ENCODE measurements at places on chromosomes 4 and X.

GRCh38 chr4:154984148-154984547, 203.1 kb downstream of the RBM46 start:
- DNase-seq = no peak

GRCh38 chr4:4890574-4891255, 31.2 kb downstream of the MSX1 start:
- DNase-seq = no peak

- no peak for DNase-seq
These were observed 74.5 kb downstream of the MID1 start for GRCh38 chrX:10545882-10546281.

GRCh38 chr4:23970201-23970850, 80.5 kb upstream of the PPARGC1A start:
- DNase-seq = no peak

- DNase-seq = no peak
These were observed 24.8 kb upstream of the GUCY1B1 start for GRCh38 chr4:155734065-155734464.

GRCh38 chr4:63717384-63717783, 691.9 kb downstream of the TECRL start:
- DNase-seq = no peak

GRCh38 chrX:41695426-41695825, 6.7 kb downstream of the GPR34 start:
- DNase-seq = no peak

- DNase-seq = no peak
These were observed 125.0 kb downstream of the TEX13C start for GRCh38 chrX:125444659-125445058.

- no peak for DNase-seq
These were observed 994.8 kb downstream of the NLGN4X start for GRCh38 chrX:5233830-5234229.

DNA sequence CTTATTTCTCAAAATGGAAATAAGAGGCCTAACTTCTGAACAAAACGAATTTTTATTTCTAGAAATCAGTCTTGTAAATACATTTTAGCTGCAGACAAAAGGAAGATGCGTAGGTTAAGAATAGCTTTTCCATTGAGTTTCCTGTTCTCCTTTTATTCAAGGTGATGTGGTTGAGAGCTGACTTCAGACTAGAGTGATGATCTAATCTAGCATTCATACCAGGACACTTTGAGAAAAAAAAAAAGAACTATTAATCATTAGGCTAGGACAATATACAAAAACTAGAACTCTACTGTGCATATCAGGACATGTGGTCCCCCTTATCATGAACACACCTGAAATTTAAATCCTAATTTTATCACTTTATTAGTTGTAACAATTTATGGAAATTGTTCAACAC, 884.5 kb upstream of the EPHA5 start:
- no peak for DNase-seq

- no peak for DNase-seq
These were observed 14.6 kb upstream of the SPRY1 start for GRCh38 chr4:123381996-123382395.

Measured in endothelial cell of umbilical vein (primary cell).